Stimulated activated CD4-positive, alpha-beta T cell treated with anti-CD3 and anti-CD28 coated beads, Interleukin-2, amount 100 ng/mL, for 4 hours (primary cell): ENCODE measurements at places on chromosomes 2 and 18.

- DNase-seq: no peak
These were observed 14.0 kb upstream of the UBE2F start for GRCh38 chr2:237952851-237953250.

DNA sequence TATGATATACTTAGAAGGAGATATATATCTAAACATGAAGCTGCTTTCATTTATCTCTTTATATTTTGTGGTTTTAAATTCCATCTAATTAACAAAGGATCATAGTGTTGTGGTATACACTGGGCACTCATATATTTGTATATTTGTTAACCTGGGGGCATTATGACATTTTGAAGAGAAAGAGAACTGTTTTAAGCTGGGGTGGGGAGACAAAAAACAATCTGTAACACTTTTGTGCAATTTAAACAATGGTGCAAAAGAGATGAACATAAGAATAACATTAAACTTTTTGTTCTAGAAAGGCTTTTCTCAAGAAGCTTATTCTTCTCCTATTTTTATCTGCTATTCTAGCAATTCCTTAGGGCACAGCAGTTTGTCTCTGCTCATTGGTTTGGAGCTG lies 842.0 kb upstream of the CDH2 start:
- no peak for DNase-seq

GRCh38 chr2:172177581-172177980 lies 74.9 kb upstream of the DLX2 start:
- no peak for DNase-seq

GRCh38 chr2:59206361-59206760 lies 965.2 kb upstream of the FANCL start:
- no peak for DNase-seq

DNA sequence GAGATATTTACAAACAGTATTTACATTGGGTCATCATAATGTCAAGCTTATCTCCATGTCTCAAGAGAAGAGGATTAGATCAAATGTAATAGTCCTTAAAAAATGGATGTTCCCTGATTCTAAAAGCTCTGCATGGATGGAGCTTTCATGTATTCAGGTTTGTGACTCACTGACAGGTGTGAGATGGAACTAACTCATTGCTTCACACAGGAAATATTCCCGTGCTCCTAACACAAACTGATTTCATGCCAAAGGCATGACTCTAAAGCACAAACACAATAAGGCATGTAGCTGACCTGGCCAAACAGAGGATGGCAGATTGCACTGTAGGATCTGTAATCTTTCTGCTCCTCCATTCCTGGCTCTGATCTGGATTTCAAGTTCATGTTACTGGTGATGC lies 110.0 kb downstream of the ALK start:
- no peak for DNase-seq

GRCh38 chr2:157800838-157801495 lies 75.2 kb downstream of the ACVR1 start:
- no peak for DNase-seq

DNA sequence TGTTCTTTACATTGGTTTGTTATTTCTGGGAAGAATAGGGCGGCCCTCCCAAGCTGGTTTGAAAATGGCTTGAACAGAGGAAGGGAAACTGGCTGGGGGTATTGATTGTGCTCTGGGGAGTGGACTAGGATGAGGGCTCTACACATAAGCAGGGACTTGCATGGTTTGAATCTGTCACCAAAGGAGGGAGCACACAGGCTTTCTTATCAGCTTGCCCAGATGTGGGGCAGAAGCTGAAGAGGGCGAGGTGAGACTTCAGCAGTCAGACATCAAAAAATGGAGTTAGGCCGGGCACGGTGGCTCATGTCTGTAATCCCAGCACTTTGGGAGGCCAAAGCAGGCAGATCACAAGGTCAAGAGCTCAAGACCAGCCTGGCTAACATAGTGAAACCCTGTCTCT lies 7.2 kb upstream of the RAB12 start:
- no peak for DNase-seq

DNA sequence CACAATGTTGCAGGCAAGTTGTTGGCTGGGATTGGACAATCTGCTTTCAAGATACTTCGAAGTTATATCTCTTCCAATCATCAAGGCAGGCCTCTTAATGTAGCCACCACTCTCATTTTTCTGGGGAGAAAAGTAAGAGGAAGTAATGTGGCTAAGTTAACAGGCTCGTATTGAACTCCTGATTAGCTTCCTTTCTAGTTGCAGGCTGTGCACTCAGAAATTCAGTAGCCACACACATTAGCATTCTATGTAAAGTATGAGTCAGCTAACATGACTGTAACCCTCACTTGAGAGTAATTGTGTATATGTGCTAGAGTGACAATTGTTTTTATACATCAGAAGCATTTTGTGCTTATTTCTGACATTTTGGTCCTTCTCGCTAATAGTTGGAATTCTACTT lies 3.3 kb downstream of the TWSG1 start:
- DNase-seq: no peak

- no peak for DNase-seq
These were observed 166.6 kb downstream of the RNF144A start for GRCh38 chr2:7083580-7084509.

DNA sequence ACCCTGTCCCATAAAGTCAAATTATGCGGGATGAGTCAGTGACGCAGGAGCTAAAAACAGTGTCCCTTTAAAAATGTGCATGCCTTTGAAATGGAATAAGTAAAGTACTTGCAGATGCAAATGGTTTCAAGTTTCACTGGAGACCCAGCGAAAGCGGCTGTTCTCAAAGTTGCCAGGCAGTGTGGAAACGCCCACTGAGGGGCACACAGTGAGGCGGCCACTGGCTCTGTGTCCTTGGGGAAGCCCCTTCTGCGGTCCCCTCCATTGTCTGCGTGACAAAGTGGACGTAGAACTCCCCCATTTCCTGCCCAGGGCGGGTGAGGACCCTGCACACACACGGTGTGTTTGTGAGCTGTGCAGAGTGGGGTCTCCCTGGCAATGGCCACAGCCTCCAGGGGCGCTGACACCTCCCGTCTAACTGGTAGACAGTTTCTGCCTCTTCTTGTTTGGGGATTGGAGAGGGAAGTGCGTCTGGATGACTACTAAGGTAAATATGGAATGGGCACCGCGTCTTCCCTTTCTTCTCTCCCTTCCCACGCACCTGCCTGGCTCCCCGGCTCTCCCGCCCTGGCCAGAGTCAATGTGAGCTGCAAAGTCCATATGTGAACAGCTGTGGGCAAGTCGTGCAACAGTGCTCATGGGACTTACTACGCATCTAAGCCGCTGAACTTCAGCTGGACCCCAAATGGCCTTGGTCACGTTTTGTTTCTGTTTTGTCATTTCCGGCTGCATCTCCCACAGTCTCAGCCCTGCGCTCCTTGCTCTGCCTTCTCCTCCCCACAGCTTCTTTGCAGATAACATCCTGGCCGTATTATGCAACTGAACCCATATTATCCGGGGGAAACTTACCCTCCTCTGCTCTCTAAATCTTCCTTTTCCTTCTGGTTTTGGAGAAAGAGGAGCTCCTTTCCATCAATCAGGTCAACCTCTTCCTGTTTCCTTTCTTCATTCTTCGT lies 33.7 kb upstream of the ZNF516 start:
- no peak for DNase-seq

DNA sequence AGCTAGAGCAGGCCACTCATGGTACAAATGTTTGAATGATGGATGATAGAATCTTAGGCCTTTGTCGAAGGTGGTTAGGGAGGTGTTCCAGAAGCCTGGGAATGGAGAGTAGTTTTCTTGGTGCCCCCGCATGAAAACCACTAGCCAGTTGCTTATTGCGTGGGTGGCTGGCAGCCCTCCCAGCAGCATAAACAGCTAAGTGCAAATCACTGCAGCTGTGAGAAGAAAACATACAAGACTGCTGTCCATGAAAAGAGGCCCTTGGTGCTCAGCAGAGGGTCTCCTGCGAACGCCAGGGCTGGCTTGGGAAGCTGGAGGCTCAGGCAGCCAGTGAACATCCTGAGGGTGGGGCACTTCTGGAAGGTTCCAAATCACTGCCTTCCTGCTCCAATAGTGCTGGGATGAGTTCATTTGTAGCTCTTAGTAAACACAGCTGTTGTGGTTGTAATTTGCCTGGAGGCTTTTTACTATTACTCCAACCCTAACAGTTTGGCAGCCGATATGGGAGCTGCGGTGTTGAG lies 118.8 kb downstream of the MGAT5 start:
- no peak for DNase-seq

- DNase-seq: no peak
These were observed 71.2 kb downstream of the SEMA4F start for GRCh38 chr2:74725287-74725686.

DNA sequence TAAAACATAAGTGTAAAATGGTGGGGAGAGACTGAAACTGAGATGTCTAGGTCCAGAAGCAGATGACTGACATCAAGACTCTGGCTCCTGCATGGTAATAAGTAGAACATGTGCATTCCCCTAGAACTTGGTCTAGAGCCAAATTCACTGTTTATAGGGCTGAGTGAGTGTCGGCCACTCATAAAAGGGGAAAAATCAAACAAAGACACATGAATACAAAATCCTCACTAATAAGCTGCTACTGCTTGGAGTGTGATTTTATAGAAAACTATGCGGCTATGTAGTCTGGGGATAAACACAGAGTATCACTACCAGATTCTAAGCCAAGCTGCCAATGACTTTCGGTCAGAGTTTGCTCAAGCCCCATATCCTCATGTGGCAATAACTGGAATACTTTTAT lies 1080.8 kb upstream of the DDX18 start:
- no peak for DNase-seq

DNA sequence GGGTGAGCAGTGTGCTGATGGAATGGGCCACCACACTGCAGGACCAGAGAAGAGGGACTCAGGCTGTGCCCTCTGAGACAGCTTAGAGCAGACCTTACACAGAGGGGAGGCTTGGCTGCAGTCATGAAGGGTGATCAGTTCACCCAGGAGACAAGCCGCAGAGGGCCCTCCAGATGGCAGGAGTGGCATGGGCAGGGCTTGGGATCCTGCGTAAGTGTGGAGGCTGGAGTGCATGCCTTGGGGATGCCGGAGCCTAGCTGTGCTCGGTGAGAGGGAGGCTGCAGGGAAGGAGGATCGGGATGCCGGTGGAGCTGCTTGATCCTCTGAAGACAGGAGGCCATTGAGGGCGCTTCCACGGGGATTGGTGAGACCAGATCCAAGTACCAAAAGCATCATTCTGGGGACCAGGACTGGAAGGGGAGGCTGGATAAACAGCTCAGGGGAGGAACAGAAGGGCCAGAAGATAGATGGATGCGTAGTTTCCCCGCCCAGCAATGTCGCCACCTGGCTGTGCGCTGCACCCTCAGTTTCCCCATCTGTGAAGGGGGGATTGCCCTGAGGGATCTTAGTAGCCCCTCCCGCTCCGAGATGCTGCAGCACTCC lies 163.4 kb downstream of the INHBB start:
- no peak for DNase-seq

DNA sequence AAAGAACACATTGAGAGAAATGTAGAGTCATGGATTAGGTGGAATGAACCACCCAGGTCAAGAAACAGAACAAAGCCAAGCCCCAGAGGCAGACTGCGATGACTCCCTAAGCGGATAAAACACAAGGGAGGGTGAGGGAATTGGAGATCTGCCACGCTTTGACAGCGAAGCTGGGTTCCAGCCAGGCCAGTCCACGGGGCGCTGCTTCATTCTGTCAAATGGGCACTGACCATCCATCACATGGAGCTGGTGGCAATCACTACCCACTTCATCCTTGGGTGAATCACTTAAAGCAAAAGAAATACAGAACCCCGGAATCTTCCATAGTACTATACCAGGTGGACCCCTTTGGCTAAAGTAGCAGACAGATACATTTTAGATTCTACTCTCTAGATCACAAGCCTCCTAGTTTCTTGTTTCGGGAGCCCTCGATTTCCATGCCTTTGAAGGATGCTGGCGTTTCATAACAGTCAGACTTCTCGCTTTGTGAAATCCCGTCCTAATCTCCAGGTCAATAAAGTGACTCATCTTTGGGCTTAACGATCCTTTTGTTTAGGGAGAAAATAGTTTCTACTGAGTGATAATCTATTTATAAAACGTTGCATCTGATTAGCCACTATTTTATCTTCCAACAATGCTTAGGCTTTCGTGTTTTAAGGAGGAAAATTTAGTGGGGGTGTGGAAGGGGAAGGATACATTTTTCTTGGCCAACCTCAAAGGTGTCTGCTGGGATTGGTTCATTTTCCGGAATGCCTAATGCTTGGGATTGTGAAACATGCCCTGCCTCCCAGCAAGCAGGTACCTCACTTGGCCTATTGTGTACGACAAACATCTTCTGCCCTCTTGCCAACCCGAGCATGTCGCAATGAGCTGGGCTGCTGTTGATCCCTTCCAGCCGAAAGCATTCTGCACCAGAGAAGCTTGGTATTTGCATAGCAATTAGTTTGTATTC lies 44.1 kb upstream of the HDAC4 start:
- DNase-seq: no peak

GRCh38 chr18:57084331-57085271 lies 62.3 kb upstream of the BOD1L2 start:
- no peak for DNase-seq

- no peak for DNase-seq
These were observed 546.6 kb upstream of the CDH2 start for GRCh38 chr18:28723506-28723905.

- no peak for DNase-seq
These were observed 98.2 kb downstream of the MRO start for GRCh38 chr18:50721451-50722120.

- no peak for DNase-seq
These were observed 4.4 kb upstream of the ANKRD23 start for GRCh38 chr2:96848264-96848663.

GRCh38 chr2:27122791-27123190 lies 824 bp upstream of the ABHD1 start:
- DNase-seq: no peak
